ENCODE measurements at places on chromosomes 11 and 22.

DNA sequence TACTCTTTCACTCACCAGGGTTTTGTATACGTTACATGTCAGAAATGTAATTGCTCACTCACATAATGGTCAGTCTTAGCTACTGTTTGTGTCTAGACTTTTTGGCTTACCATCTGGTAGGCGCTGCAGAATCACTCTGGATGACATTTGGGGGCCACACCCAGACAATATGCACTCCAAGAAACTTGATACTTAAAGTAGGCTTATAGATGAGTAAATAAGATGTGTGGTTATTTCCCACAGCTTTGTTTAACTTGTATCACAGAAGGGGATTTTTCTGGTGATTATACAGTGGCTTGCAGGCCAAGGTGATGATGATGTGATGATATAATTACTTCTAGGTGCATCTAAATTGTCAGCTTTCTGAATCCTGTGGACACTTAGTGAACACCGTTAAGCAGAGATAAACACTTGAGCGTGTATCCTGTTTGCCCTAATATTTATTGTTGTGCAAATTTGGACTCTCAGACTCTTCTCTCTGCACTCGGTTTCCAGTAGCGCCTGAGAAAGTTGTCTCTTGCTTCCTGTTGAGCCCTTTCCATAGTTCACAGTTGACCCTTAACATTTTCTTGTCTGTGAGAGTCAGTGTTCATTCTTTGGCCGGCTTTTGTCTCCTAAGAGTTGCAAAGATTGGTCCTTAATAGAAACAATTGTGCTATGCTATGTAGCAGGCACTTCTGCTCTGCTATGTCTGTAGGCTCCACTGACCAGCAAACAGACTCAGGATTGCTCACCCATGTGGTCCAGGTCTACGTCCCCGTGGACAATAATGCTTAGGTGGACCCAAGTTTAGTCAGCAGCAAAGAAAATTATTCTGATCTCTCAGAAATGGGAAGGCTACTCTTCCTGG, 89.3 kb downstream of the PRR5L start:
- DNase-seq = no peak

DNA sequence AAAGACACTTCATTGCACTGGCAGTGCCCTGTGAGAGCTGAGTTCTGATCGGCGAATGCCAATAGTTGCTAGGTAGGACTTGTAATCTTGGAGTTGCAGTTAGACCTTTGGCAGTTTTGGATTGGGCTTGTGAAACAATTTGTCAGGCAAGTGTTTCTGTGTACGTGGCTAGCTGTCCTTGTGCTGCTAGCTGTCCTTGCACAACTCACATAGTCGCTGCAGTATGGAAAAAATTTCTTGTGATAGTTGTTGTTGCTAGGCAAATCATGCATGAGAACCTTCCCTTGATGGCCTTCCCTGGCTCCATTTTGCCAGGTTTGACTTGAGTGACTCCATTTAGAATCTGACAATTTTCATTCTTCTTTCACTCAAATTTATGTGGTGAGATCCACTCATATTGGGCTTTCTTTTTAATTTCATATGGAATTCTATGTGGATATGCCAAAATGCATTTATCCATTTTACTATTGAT, 140.7 kb downstream of the APIP start:
- DNase-seq = no peak

- DNase-seq = no peak
Observed at GRCh38 chr11:71263386-71263785, 11.0 kb upstream of the SHANK2 start.

DNA sequence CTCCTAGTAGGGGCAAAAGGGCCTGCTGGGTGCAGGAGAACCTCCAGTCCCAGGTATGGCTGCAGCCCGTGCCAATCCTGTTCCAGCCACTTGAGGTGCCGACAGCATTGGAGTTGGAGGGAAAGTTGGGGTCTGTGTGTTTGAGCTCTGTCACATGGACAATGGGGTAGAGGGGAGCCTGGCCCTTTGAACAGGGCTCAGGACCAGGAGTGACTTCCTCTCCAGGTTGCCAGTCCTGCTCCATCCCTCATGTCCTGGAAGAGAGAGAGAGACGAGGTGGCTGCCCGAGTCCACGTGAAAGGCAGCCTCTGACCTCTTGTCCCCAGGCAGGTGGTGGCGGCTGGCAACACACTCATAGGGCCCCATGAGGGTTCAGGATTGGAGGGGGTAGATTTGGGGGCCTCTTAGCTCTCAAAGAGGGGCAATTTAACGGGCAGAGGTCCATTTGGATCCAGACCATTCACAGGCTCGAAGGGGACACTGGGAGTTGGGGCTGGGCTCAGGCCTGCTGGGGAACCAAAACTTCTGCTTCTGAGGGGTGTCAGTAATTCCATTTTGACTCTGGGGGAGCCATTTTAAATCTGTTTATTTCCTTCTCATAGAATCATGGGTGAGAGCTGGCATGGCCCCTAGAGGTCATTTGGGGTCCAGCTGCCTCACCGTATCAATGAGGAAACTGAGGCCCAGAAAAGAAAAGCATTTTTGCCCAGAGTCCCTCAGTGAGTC, 4.1 kb downstream of the ADORA2A start:
- DNase-seq = no peak

DNA sequence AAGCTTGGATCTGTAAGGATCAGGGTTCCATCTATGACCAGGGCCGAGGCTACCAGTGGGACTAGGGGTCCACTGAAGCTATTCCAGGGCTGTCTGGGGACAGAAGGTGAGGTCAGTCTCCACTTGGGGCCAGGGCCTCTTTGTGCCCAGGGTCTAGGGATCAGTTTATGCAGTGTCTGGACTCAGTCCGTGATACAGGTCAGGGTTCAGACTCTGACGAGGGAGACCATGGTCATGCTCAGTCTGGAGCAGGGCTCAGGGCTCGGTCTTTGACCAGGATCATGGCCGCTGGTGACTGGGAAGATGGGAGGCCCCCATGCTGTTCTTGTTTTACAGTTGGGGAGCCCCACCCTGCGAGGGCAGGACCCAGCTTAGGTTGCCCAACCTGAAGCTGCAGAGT, 11.8 kb downstream of the TSSC4 start:
- no peak for DNase-seq

DNA sequence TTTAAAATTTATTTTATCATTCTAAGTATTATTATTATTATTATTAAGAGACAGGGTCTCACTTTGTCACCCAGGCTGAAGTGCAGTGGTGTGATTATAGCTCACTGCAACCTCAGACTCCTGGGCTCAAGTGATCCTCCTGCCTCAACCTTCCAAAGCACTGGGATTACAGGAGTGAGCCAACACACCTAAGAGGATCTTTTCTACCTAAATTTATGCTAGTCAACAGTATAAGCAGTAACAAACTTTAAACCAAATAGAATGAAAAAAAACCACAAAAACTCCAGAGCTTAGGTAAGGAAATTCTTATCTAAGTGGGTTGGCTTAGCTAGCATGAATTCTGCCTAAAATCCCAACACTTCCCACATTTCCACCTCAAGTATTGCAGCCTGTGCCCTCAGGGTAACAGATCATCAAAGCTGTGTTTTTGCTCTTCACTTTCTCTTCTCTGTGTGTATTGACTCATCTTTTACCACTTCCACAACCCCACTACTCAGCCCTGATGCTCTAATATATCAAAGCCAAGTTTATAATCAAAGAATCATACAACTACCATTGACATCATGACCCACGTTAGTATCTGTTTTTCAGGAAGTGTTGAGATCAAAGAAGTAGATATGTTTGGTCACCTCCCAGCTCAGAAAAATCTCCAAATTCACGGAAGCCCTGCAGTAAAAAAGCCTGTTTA, 93.7 kb upstream of the SPON1 start:
- no peak for DNase-seq

- DNase-seq = no peak
Observed at GRCh38 chr11:131481971-131482370, 111.6 kb downstream of the NTM start.

DNA sequence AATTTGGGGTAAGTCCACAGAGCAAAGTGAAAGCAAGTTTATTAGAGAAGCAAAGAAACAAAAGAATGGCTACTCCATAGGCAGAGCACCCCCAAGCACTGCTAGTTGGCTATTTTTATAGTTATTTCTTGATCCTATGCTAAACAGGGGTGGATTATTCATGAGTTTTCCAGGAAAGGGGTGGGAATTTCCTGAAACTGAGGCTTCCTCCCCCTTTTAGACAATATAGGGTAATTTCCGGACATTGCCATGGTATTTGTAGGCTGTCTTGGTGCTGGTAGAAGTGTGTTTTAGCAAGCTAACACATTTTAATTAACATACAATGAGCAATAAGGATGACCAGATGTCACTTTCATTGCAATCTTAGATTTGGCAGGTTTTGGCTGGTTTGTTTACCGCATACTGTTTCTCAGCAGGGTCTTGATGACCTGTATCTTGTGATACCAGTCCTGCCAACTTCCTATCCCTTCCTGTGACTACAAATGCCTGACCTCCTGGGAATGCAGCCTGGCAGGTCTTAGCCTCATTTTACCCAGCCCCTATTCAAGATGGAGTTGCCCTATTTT, 937 bp upstream of the C1QTNF6 start:
- no peak for DNase-seq

GRCh38 chr11:20610825-20611224, 11.4 kb downstream of the SLC6A5 start:
- no peak for DNase-seq

- DNase-seq = no peak
Observed at GRCh38 chr22:49403102-49403501, 424.6 kb downstream of the BRD1 start.

All from stimulated activated CD8-positive, alpha-beta memory T cell treated with anti-CD3 and anti-CD28 coated beads, Interleukin-2, amount 100 ng/mL, for 1 hour (primary cell).